Hindlimb muscle (tissue), 1 donor: ENCODE measurements at places on chromosomes 3 and 15. TPM values are rescaled to one million over a fixed set of nuclear protein-coding genes. Genes with fewer than 3 reads are reported as not detected.

Gene C3orf49
- 0.41 TPM for polyA plus RNA-seq

Gene TLNRD1
- polyA plus RNA-seq = 14.3 TPM

Gene ACTR8
- 28.1 TPM for polyA plus RNA-seq

Gene GOLGA6L7
- polyA plus RNA-seq = not detected

Gene SOX14
- polyA plus RNA-seq = not detected

Gene LINGO1
- polyA plus RNA-seq = 11.1 TPM

Gene THOC7
- 50.9 TPM for polyA plus RNA-seq

Gene ZBED2
- not detected for polyA plus RNA-seq

Gene NR2F2
- 64.7 TPM for polyA plus RNA-seq

Gene SLC38A3
- 3.3 TPM for polyA plus RNA-seq

Gene GOLGA6L2
- polyA plus RNA-seq = not detected

Gene FGF12
- 2.9 TPM for polyA plus RNA-seq

Gene KIF7
- polyA plus RNA-seq = 7.1 TPM
